ENCODE measurements at places on chromosomes 4 and X. TPM values are rescaled to one million over a fixed set of nuclear protein-coding genes. Genes with fewer than 3 reads are reported as not detected.
A peak's percentile ranks its signal among the peaks of the same experiment; 100 is the strongest.

GRCh38 chr4:53132132-53132891 lies 233.5 kb downstream of the SCFD2 start:
- peak; percentile 52 for DNase-seq

GRCh38 chr4:173498023-173498422 lies 32.0 kb downstream of the HAND2 start:
- no peak for DNase-seq

DNA sequence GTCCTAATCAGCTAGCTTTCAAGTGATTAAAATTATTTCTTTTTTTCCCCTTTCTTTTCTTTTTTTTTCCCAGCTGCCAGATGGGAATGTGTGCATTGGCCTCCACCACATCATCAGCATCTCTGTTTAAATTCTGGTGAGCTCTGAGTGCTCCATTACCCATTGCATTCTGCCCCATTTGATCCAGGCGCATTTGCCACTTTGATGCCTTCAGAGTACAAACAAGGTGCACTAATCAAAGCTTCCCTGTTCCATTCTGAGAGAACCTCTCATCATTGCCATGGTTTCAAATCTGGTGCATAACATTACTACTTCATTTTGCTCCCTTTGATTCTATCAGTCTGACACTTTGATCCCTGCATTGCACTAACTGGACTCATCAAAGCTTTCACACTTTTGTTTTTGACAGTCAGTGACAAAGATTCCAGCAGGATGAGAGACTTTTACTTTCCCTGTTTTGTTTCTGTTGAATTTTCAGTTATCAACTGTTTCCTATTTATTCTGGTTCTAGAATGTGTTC lies 238.8 kb upstream of the PCDH10 start:
- no peak for DNase-seq

GRCh38 chrX:117407449-117408150 lies 709.0 kb downstream of the KLHL13 start:
- DNase-seq: no peak

The ADH7 gene
- total RNA-seq: 2.4 TPM

The SORCS2 gene
- total RNA-seq: 9.6 TPM

The MAGED4B gene
- total RNA-seq: 20.5 TPM
